ENCODE measurements at places on chromosomes 1 and 21. TPM values are rescaled to one million over a fixed set of nuclear protein-coding genes. Genes with fewer than 3 reads are reported as not detected.

S100A7 gene
- not detected for total RNA-seq

MARK1 gene
- 11.8 TPM for total RNA-seq

- H3K4me1 ChIP-seq, result no peaks in the 10 kb centered on the region
- DNase-seq, result no peak
- H3K27me3 ChIP-seq, result no peaks in the 10 kb centered on the region
- peaks cover 7% of the 10 kb centered on the region for H3K36me3 ChIP-seq
- H3K4me3 ChIP-seq, result no peak overlapping the region
These were observed 8.8 kb upstream of the TTC34 start for GRCh38 chr1:2810281-2810680.

DNA sequence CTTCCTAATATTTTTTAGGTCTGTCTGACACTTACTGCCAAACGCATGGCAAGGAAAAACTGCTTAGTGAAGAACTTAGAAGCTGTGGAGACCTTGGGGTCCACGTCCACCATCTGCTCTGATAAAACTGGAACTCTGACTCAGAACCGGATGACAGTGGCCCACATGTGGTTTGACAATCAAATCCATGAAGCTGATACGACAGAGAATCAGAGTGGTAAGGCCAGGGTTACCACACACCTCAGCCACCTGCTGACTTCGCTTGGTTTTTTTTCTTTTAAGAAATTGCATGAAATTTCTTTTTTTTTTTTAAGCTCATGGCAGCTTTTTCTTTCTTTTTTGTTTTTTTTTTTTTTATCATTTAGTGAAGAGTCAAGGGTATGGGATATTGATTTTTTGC, 17.2 kb downstream of the ATP1A1 start:
- DNase-seq, result no peak
- no peak overlapping the region for H3K27ac ChIP-seq
- H3K4me1 ChIP-seq, result no peaks in the 10 kb centered on the region
- no peaks in the 10 kb centered on the region for H3K27me3 ChIP-seq
- peaks cover 80% of the 10 kb centered on the region for H3K36me3 ChIP-seq

DNA sequence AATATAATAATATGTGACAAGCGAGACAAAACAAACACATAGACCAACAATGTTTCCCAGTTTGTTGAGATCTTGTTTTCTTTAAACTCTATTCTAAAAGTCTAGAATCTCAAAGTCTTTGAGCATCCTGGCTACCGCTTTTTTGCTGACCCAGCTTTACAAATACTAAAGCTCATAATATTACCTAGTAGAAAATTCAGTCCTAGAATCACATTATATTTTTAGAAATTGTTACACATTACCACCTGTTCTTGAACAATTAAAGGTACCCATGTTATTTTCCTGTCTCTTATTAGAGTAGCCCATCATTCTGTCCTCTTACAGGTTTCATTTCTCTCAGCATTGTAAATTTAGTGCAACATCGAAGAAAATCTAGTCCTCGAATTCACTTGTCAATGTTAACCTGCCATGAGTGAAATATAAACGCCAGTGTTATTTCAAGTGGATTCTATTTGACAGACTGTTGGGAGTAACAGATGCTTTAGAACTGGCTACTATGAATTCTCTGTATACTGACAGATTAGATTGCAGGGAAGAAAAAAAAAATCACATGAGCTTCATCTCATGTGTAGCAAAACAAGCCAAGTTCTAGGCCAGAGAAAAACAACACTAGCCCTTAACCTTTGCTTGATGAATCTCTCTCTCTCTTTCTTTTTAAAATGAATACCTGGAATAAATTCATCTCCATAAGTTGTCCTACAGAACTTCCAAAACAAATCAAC, 851.2 kb upstream of the ADAMTS5 start:
- no peak for DNase-seq
- peaks cover 29% of the 10 kb centered on the region for H3K4me1 ChIP-seq
- peak overlapping the region; percentile 79 for H3K27ac ChIP-seq
- H3K4me3 ChIP-seq, result no peak overlapping the region
- H3K36me3 ChIP-seq, result no peaks in the 10 kb centered on the region

GRCh38 chr1:150688763-150689162, 8.2 kb downstream of the GOLPH3L start:
- H3K4me3 ChIP-seq, result no peak overlapping the region
- no peaks in the 10 kb centered on the region for H3K4me1 ChIP-seq
- no peak for DNase-seq

DNA sequence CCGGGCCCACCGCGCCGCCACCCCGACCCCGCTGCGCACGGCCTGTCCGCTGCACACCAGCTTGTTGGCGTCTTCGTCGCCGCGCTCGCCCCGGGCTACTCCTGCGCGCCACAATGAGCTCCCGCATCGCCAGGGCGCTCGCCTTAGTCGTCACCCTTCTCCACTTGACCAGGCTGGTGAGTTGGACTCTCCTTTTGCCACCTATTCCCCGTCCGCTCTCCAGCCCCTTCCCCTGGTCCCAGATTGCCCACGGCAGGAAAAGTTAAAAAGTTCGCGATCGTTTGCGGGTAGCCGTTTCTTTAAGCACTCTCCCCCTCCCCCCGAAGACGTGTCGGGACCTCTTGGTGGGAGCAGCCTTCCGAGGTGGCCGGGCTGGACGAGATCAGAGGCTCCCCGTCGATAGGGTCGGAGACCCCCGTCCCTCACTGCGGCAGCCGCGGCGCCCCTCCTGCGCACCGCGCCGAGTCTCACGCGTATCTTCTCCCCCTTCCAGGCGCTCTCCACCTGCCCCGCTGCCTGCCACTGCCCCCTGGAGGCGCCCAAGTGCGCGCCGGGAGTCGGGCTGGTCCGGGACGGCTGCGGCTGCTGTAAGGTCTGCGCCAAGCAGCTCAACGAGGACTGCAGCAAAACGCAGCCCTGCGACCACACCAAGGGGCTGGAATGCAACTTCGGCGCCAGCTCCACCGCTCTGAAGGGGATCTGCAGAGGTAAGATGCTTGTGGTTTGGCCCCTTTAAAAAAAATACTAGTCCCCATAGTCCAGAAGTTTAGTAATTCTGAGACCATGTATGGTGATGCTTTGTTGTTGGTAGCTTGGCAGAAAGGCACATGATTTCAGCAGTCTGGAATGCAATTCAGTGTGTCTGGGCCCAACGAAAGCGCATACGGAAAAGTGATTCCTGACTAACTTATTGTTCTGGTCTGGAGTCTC, 576 bp downstream of the CCN1 start:
- peak; percentile 52 for DNase-seq
- H3K27me3 ChIP-seq, result peaks cover 3% of the 10 kb centered on the region
- peaks cover 64% of the 10 kb centered on the region for H3K4me1 ChIP-seq
- H3K27ac ChIP-seq, result peak overlapping the region; percentile 100
- peaks cover 20% of the 10 kb centered on the region for H3K36me3 ChIP-seq

- no peak for DNase-seq
- no peak overlapping the region for H3K27ac ChIP-seq
- H3K27me3 ChIP-seq, result no peaks in the 10 kb centered on the region
These were observed 105.4 kb downstream of the CD247 start for GRCh38 chr1:167412920-167413319.

- H3K4me3 ChIP-seq, result no peak overlapping the region
- no peaks in the 10 kb centered on the region for H3K36me3 ChIP-seq
- H3K27me3 ChIP-seq, result no peaks in the 10 kb centered on the region
- H3K4me1 ChIP-seq, result peaks cover 77% of the 10 kb centered on the region
These were observed 85.5 kb downstream of the RIPK4 start for GRCh38 chr21:41681348-41681801.

GRCh38 chr1:214912127-214912526, 170.4 kb upstream of the KCNK2 start:
- H3K4me3 ChIP-seq, result no peak overlapping the region
- no peak for DNase-seq
- no peak overlapping the region for H3K27ac ChIP-seq
- no peaks in the 10 kb centered on the region for H3K4me1 ChIP-seq
- peaks cover 19% of the 10 kb centered on the region for H3K27me3 ChIP-seq
- no peaks in the 10 kb centered on the region for H3K36me3 ChIP-seq

- DNase-seq, result no peak
- H3K4me1 ChIP-seq, result no peaks in the 10 kb centered on the region
- no peaks in the 10 kb centered on the region for H3K36me3 ChIP-seq
These were observed 376.8 kb upstream of the AJAP1 start for GRCh38 chr1:4277598-4277997.

DNA sequence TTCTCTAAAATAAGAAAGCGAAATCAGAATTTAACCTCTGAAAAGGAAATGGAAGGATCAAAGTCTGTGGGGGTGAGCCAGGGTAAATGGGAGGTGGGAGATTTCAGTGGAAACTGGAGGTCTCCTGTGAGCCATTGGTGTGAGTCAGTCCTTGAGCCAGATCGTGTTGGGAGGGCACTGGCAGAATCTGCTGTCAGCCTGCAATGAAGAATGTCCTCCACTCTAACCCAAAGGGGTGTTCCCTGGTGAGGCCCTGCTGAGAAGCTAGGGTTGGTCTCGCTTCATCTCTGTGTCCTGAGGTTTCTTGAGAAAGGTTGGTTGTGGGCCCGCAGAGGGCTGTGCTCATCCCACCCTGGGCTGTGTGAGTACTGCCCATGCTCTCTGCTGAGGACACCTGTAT, 2.4 kb downstream of the QSOX1 start:
- H3K4me1 ChIP-seq, result peaks cover 21% of the 10 kb centered on the region
- DNase-seq, result no peak
- no peak overlapping the region for H3K4me3 ChIP-seq
